Esophagus mucosa (tissue), 1 donor: ENCODE measurements at places on chromosomes 11 and 22. TPM values are rescaled to one million over a fixed set of nuclear protein-coding genes. Genes with fewer than 3 reads are reported as not detected.

The GNAZ gene
- total RNA-seq, result 0.76 TPM

The VWA5A gene
- total RNA-seq, result 9.6 TPM

The SLC5A12 gene
- total RNA-seq, result not detected

The C1QTNF4 gene
- not detected for total RNA-seq

The UBQLNL gene
- total RNA-seq, result 0.08 TPM

The MYEOV gene
- 4.7 TPM for total RNA-seq

The POU2AF3 gene
- 3.8 TPM for total RNA-seq

The POLR2F gene
- total RNA-seq, result 67.8 TPM

The WBP2NL gene
- 0.60 TPM for total RNA-seq

The SLC25A18 gene
- 0.08 TPM for total RNA-seq

The CCDC73 gene
- 0.40 TPM for total RNA-seq

The MUC6 gene
- not detected for total RNA-seq

The FGF4 gene
- not detected for total RNA-seq

The ZC3H12C gene
- total RNA-seq, result 4.6 TPM

The ADM gene
- 15.5 TPM for total RNA-seq

The CREB3L1 gene
- total RNA-seq, result 0.64 TPM

The SYT12 gene
- 0.92 TPM for total RNA-seq

The DEFB131B gene
- total RNA-seq, result not detected

The RTN4RL2 gene
- 0.56 TPM for total RNA-seq

The KRTAP5-8 gene
- 0.32 TPM for total RNA-seq

The MS4A14 gene
- total RNA-seq, result 0.08 TPM

The KLHL35 gene
- 0.84 TPM for total RNA-seq

The RASGRP2 gene
- 1.1 TPM for total RNA-seq

The PRR33 gene
- total RNA-seq, result not detected

The MS4A12 gene
- not detected for total RNA-seq

The TMEM126B gene
- 21.0 TPM for total RNA-seq

The TMPRSS6 gene
- total RNA-seq, result not detected

The ABCC8 gene
- not detected for total RNA-seq

The DEPDC7 gene
- total RNA-seq, result 5.6 TPM

The CARD18 gene
- 4.4 TPM for total RNA-seq

The SAA1 gene
- 56.2 TPM for total RNA-seq

The PPP1R14B gene
- total RNA-seq, result 265 TPM

The FIBIN gene
- total RNA-seq, result 1.2 TPM

The VSTM5 gene
- total RNA-seq, result 0.16 TPM

The ZP1 gene
- total RNA-seq, result not detected

The FGF3 gene
- total RNA-seq, result not detected

The RAB38 gene
- total RNA-seq, result 84.7 TPM

The HYOU1 gene
- total RNA-seq, result 63.2 TPM

The OSM gene
- total RNA-seq, result 0.28 TPM

The LMNTD2 gene
- 3.0 TPM for total RNA-seq

The CST6 gene
- 9.2 TPM for total RNA-seq

The SLC22A9 gene
- total RNA-seq, result not detected

The PACSIN3 gene
- total RNA-seq, result 55.3 TPM

The OR4A16 gene
- total RNA-seq, result not detected

The MLC1 gene
- not detected for total RNA-seq

The SCGB1D2 gene
- total RNA-seq, result 0.56 TPM
